Jurkat, Clone E6-1 (cell line): ENCODE measurements at places on chromosomes 1 and 21.

DNA sequence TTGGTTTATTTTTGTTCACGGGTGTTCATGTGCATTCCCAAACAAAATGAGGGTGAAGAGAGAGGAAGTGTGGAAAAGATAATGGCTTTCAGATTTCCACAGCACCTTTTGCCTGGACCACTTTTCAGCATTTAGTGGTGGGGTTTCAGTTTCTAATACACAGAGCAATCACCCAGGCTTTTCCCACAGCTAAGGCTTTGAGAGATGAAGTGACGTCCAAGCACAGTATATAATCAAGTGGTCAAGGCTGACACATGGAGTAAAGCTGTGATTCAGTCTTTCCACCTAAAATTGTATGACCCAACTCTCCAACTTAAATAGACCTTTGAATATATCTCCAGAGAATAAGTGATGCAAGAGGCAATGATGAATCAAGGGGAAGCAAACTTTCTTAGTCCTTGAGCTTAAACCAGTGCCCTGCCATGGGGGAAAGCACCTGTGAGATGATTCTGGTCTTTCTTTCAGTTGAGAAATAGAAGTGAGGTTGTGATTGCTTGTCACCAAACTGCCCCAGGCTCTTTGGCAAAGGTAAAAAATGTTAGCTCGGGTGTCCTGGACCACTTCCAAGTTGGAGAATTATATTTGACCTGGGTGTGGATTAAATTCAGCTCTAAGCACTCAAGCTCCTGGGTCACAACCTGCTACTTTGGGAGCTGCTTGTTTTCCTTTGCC, 2.4 kb upstream of the PIK3R3 start:
- DNase-seq: no peak

DNA sequence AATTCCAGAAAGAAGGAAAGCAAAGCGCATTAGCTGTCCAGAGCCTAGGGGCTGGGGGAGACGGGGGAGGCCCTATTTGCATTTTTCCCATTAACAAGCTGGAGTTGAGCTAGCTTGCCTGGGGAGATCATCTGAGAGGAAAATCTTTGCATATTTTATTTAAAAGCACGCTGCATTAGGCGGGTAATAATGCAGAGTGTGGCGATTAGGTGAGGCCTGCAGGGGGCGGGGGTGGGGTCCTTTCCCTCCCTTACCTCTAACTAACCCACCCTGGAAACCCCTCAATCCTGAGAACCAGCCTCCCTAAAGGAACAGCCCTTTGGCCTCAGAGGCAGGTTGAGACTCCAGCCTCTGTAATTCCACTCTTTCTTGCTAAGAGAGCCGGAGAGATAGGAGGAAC, 16.2 kb downstream of the C1orf216 start:
- no peak for DNase-seq

GRCh38 chr1:13794231-13795187, 94.5 kb downstream of the PRDM2 start:
- no peak for DNase-seq

DNA sequence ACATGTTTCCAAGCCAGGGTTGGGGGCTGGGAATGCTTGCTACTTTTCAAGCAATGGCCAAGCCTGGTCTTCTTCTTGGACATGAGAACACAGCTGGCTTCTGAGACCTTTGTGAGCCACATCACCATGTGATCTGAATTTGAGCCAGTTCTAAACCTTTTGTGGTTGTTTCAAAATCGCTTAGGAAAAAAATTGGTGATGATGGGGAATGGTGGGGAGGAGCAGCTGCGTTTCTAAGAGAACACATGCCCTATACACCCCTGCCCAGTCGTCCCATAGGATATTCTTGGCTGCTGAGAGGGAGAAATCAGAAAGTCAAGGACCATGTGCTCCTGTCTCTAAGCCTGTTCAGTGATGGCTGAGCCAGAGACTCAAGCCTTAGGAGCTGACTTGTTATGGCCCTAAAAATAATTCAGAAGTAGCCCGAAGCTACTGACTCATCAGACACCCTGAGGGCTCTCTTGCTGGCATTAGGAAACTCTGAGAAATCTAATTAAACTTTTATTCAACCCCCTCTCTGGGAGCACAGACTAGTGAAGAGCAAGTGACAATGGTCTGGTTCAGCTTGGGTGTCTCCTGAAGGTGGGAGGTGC, 30.5 kb downstream of the CCDC185 start:
- no peak for DNase-seq

DNA sequence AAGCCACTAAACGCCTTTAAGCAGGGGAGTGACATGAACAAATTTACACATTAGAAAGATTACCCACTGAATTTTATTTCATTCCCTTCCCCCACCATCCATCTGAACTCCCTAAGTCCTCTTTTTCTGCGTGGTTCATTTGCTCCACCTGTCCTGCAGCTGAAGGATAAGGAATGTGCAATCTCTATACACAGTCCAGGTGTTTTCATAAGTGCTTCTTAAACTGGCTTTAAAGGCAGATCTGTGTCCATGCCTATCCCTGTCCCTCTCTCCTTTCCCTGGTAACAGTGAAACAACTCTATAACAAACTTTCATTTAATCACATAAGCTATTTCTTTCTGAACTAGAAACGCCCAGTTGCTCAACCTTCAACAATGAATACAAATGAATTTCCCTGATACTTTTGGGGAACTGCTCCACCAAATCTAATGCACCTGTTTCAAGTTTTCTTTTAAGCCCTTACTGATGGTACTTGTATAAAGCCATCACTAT, 8.4 kb downstream of the GSTM3 start:
- no peak for DNase-seq

DNA sequence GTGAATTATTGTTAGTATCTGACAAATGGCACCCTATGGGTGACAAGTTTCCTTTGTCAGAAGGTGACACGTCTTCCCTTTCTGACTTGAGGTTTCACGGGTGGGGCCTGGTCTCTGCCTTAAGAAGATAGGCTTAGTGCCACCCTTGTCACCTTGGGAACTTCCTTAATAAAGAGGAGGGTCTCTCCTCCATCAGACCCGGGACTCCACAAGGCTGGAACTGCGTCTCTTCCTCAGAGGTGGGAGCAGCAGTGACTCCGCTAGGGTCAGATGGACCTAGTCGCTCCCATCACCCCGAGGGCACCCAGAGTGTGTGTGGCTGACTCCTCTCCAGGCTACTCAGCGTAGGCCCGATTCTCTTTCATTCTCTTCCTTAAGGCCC, 774 bp upstream of the WDTC1 start:
- no peak for DNase-seq

GRCh38 chr21:44836666-44837471, 19.0 kb upstream of the SUMO3 start:
- no peak for DNase-seq

DNA sequence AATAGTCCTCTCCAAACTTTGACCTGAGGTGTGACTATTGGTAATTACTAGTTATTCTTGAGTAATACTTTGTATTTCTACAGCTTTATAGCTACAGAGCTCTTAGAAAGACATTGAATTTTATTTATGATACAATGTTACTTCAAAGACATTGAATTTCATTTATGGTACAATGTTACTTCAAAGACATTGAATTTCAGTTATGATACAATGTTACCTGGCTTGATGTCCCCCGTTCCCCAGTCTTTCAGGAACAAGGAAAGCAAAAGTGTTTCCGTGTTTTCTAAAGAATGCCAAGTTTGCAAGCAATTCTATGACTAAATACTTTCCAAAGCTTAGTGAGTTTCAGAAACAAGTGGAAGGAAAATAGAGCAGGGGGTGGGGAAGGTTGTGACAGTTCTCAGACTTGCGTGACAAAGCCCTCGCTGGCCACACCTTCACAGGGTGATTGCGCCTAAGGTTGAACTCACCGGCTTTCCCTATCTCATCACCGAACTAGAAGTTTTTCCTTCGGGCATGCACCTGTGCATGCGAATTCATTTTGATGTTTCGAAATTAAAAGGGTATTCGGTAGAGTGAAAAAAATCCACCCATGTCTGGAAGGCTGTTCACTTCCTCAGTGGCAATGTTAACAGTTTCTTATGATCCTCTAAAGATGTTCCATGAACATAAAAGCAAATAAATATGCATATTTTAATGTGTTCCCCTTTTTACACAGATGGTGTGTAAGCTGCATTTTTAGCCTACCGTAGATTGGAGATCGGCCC, 909 bp upstream of the PAXBP1 start:
- peak; percentile 39 for DNase-seq

GRCh38 chr21:36208326-36209013, 51.8 kb downstream of the DOP1B start:
- no peak for DNase-seq
